Placental pericyte (primary cell): ENCODE measurements at places on chromosomes 11 and 22. TPM values are rescaled to one million over a fixed set of nuclear protein-coding genes. Genes with fewer than 3 reads are reported as not detected.

Gene BACE1
- total RNA-seq, result 32.6 and 49.4 TPM in 2 replicates

Gene DMC1
- 0.88 and 4.3 TPM in 2 replicates for total RNA-seq

Gene TRIM49
- not detected in 2 replicates for total RNA-seq

Gene TEF
- 7.9 and 9.0 TPM in 2 replicates for total RNA-seq

Gene PGA5
- not detected in 2 replicates for total RNA-seq

Gene FHIP1B
- 24.9 and 36.5 TPM in 2 replicates for total RNA-seq

Gene GRAP2
- total RNA-seq, result not detected in 2 replicates

Gene TPBGL
- 0.14 TPM in 1 of 2 replicates, not detected in the other for total RNA-seq

Gene IGSF22
- total RNA-seq, result not detected in 2 replicates

Gene INCENP
- total RNA-seq, result 7.9 and 87.9 TPM in 2 replicates

Gene TMEM191B
- 2.3 TPM in 1 of 2 replicates, not detected in the other for total RNA-seq

Gene MN1
- total RNA-seq, result 4.6 and 7.2 TPM in 2 replicates

Gene ZNF408
- 19.0 and 19.3 TPM in 2 replicates for total RNA-seq

Gene SPON1
- 0.29 and 0.66 TPM in 2 replicates for total RNA-seq

Gene MPST
- total RNA-seq, result 88.5 and 172 TPM in 2 replicates

Gene BLID
- total RNA-seq, result 6.6 and 22.5 TPM in 2 replicates

Gene RBMXL2
- total RNA-seq, result not detected in 2 replicates

Gene SPTBN2
- 0.14 and 0.66 TPM in 2 replicates for total RNA-seq

Gene PDGFB
- total RNA-seq, result 2.6 and 5.0 TPM in 2 replicates

Gene TMEM9B
- 22.5 and 52.3 TPM in 2 replicates for total RNA-seq

Gene MS4A7
- total RNA-seq, result 0.29 TPM in 1 of 2 replicates, not detected in the other

Gene KREMEN1
- 7.0 and 12.0 TPM in 2 replicates for total RNA-seq

Gene GAS2
- total RNA-seq, result 0.57 and 0.66 TPM in 2 replicates

Gene GSTT2B
- 9.3 and 12.3 TPM in 2 replicates for total RNA-seq

Gene HBE1
- total RNA-seq, result not detected in 2 replicates

Gene DUSP8
- 0.14 and 0.66 TPM in 2 replicates for total RNA-seq

Gene OR4A16
- total RNA-seq, result not detected in 2 replicates

Gene RTCB
- 136 and 151 TPM in 2 replicates for total RNA-seq

Gene KCNJ4
- under 0.01 TPM in 1 of 2 replicates, not detected in the other for total RNA-seq

Gene SAA1
- not detected in 2 replicates for total RNA-seq

Gene CCDC89
- total RNA-seq, result 2.2 and 5.6 TPM in 2 replicates

Gene HSPB2
- not detected in 2 replicates for total RNA-seq

Gene THAP7
- total RNA-seq, result 22.1 and 36.9 TPM in 2 replicates

Gene DEPDC7
- 2.6 and 16.8 TPM in 2 replicates for total RNA-seq

Gene OVOL1
- total RNA-seq, result not detected in 2 replicates

Gene CABP4
- total RNA-seq, result not detected in 2 replicates

Gene CATSPER1
- total RNA-seq, result 0.14 TPM in 1 of 2 replicates, not detected in the other

Gene UPK3A
- not detected in 2 replicates for total RNA-seq

Gene B3GAT1
- total RNA-seq, result not detected in 2 replicates

Gene OR56A5
- total RNA-seq, result not detected in 2 replicates

Gene DTX4
- total RNA-seq, result 3.7 and 5.3 TPM in 2 replicates

Gene MAPK8IP2
- total RNA-seq, result 0.14 and 1.5 TPM in 2 replicates

Gene LRRC4C
- total RNA-seq, result under 0.01 TPM in 2 replicates

Gene LRRC32
- 14.7 and 14.9 TPM in 2 replicates for total RNA-seq

Gene LARGE2
- not detected in 2 replicates for total RNA-seq
